Activated T-cell treated with anti-CD3 and anti-CD28 coated beads, Interleukin-2, amount 50 U/mL, for 24 hours (primary cell): ENCODE measurements at places on chromosomes 13 and 19.
A peak's percentile ranks its signal among the peaks of the same experiment; 100 is the strongest.

DNA sequence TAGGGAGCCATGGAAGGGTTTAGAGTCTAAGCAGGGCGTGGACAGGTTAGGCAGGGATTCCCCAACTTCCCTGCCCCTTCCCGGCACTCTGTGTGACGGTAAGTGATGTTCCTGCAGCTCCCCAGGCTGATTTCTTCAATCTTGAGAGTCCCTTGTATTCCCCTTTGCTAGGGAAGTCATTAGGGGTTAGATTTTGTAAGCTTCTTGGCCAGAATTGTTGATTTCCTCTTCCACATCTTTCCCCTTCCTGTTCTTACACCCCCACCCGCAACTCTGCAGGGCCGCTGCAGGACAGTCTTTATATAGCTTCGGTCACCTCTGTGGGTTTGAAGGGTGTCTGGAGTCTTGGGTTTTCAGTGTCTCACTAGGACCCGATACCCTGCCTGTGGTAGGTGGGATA is 10.6 kb upstream of the ADGRE1 start:
- DNase-seq: no peak

GRCh38 chr19:46442808-46443450 is 14.2 kb upstream of the PNMA8C start:
- no peak for DNase-seq

- DNase-seq: no peak
These were observed 73.9 kb upstream of the FNDC3A start for GRCh38 chr13:48901781-48902180.

DNA sequence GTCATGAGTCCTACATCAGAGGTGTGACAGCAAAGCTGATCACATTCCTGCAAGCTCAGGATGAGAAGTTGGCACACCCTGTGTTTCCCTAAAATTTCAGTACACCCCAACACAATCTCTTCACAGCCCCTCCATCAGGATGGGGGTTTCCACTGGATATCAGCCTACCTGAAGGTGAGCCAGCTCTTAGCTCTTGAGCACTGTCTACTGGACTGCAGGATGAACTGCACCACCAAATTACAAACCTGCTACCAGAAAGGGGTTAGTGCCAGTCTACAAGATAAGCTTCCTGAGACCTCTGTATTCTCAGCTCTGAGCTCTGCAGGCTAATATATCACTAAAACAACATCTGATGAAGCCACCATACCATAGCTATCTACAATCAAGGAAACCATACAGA is 1616.2 kb upstream of the SPRY2 start:
- DNase-seq: no peak

GRCh38 chr19:27691991-27692390 is 1521.0 kb downstream of the UQCRFS1 start:
- DNase-seq: no peak

DNA sequence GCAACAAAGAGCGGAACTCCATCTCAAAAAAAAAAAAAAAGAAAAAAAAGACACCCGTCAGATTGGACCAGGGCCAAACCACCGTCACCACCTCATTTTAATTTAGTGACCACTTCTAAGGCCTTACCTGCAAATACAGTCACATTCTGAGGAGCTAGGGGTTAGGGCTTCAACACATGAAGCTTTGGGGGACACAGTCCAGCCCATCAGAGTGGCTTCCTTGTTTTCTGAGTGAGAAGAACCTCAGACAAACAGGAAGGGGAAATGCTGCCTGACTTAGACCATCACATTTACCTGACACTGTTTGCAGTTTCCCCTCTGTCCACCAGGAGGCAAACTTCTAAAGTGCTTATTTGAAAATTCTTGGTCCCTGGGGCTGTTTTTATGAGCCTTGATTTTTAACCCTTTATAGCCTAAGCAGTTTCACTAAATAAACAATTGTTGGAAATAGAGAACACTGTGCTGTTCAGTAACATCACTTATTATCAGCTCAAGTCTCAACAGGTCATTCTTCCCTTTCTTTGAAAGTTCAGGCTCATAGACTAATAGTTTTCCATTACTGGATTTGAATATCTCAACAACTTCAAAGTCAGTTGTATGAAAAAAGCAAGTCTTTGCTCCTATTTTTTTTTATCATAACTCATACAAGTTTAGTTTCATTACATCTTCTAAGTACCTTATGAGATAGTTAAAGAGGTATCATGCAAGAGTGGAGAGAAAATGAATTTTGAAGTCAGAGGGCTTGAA is 74.9 kb upstream of the WASF3 start:
- DNase-seq: peak; percentile 58

DNA sequence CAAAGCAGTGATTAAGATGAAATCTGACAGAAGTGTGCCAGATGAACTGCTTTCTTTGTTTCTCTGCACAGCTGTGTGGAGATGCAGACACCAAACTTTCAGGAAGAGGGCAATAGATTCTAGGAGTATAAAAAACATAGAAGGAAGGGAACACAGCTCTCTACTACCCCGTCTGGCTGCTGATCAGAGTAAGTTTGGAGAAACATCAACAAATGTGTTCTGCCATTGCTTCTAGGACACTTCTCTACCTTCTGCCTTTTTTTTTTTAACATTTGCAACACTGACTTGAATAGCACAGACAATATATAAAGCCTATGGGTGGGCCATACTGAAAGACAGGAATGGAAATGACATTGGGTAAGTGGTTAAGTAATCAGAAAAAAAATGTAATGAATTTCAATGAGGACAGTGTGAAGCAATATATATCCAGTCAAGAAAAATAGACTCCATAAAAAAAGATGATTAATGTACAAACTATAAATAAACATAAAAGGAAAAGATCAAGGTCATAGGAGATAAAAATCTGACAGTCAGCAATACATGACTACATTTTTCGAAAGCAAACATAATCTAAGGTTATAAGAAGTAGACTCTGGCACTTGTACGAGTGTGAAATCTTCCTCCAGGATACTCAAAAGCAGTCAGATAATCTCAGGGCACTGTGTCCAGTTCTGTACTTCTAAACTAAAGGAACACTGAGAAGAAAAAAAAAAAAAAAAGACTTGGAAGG is 21.4 kb downstream of the NUFIP1 start:
- no peak for DNase-seq

GRCh38 chr13:51118809-51119431 is 7.8 kb upstream of the C13orf42 start:
- no peak for DNase-seq

- no peak for DNase-seq
These were observed 164.4 kb downstream of the LMO7 start for GRCh38 chr13:75800545-75800944.

DNA sequence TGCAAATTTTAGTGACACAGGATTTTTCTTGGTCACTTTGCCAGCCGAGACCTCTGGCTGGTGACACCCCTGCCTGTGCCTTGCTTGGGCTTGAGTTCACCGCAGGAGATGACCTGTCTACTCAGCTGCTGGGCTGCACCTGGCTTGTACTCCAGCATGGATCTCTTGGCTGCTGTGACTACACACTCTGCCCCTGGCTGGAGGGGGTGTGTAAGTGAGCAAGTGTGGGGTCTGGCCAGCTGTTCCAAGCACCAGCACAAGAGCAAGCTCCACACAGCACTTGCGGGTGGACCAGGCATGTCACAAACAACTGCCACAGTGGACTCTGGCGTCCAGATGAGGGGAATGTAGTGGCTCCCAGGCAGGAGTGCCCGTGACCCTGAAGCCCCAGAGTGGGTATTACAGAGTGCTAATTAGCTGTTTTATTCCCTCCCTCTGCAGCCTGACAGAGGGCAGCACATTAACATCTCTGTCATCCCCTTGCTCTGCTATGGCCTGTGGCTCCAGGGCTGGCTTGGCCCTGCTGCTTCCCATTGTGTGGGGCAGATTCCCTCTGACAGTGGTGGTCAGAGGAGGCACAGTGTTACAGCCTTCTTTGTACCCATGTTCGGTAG is 1387.2 kb downstream of the OLFM4 start:
- no peak for DNase-seq

DNA sequence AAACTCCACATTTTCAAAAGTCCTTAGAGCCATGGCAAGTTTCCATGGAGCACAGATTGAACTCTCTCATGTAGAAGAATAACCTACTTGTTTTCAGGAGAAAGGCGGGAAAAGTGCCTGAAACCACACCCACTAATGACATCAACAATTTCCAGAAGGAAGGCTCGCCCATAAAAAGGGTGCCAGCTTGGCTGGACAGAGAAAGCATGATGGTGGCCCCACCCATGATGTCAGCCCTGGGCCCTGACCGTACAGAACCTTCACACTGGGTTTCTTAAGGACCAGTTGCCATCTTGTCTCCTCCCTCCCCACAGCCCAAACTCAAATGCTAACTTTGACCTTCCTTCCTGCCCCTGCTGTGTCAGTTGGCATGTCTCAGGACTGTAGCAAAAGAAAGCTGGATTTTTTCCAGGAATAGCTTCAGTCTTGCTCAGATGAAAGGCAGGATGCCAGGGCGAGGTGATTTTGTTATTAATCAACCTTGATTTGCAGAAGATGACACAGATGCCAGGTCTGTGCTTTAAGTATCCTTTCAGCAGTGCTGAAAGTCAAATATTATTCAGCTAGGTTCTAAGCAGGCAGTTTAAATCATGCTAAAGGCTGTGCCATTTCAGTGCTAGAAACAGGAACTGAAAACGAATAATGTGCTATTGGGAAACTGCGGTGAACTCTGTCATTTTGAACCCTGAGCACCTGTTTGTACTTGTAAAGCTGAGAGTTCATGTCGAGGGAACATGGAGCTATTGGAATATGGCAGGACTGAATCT is 89.5 kb upstream of the RFC3 start:
- DNase-seq: no peak

GRCh38 chr13:34201050-34201913 is 383.3 kb downstream of the RFC3 start:
- DNase-seq: no peak

- DNase-seq: no peak
These were observed 2.6 kb downstream of the RASAL3 start for GRCh38 chr19:15461694-15462093.

GRCh38 chr19:38231918-38232317 is 7.9 kb upstream of the DPF1 start:
- DNase-seq: no peak

- DNase-seq: no peak
These were observed 7.7 kb downstream of the ZNF230 start for GRCh38 chr19:44010468-44010867.

GRCh38 chr13:45315520-45316167 is 25.3 kb downstream of the TPT1 start:
- DNase-seq: peak; percentile 24

- DNase-seq: no peak
These were observed 104.5 kb upstream of the SOX1 start for GRCh38 chr13:111962431-111962891.

DNA sequence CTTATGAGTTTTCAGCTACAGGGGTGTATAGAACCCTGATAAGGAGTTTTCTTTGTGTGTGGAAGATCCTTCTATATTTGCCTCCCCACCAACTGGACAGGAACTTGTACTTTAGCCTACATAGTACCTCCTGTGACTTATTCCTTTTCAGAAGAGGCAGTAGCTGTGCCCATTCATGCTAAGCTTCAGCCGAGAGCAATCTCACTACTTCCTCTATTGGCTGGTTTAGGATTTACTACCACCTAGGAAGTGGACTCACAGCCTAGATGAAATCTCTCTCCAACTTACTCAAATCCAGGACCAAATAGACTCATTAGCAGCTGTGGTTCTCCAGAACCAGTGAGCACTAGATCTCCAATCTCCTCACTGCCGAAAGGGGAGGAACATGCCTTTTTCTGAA is 2.3 kb upstream of the REX1BD start:
- DNase-seq: no peak

DNA sequence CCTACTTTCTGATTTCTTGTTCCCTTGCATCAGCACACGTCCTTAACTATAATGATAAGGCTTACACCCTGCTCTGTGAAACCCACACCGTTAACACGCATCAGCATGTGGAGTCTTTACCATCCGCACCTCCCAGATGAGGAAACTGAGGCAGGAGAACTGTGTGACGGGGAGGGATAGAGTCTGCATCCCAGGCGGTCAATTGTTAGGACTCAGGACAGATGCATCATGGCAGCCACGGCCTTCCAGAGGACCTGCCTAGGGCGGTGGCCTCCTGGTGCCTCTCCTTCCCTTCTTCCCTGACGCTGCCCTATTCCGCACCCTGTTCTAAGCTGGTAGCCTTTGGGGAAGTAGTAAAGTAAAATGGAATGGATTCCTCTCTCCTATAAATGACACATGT is 326.0 kb downstream of the TEX29 start:
- DNase-seq: no peak

DNA sequence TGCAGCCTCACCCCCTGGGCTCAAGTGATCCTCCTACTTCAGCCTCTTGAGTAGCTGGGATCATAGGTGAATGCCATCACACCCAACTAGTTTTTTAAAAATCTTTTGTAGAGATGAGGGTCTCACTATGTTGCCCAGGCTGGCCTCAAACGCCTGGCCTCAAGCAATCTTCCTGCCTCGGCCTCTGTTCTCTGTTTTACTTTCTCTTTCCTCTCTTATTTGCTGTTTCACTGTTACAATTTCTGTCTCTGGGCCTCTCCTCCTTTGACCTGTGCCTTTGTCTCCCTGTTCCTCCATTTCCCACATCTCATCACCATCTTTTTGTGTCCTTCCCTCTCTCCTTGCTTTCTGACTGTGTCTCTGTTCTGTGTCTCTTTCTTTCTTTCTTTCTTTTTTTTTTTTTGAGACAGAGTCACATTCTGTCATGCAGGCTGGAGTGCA is 9.3 kb downstream of the SHKBP1 start:
- DNase-seq: no peak

GRCh38 chr13:46748300-46748699 is 48.7 kb downstream of the ESD start:
- no peak for DNase-seq

DNA sequence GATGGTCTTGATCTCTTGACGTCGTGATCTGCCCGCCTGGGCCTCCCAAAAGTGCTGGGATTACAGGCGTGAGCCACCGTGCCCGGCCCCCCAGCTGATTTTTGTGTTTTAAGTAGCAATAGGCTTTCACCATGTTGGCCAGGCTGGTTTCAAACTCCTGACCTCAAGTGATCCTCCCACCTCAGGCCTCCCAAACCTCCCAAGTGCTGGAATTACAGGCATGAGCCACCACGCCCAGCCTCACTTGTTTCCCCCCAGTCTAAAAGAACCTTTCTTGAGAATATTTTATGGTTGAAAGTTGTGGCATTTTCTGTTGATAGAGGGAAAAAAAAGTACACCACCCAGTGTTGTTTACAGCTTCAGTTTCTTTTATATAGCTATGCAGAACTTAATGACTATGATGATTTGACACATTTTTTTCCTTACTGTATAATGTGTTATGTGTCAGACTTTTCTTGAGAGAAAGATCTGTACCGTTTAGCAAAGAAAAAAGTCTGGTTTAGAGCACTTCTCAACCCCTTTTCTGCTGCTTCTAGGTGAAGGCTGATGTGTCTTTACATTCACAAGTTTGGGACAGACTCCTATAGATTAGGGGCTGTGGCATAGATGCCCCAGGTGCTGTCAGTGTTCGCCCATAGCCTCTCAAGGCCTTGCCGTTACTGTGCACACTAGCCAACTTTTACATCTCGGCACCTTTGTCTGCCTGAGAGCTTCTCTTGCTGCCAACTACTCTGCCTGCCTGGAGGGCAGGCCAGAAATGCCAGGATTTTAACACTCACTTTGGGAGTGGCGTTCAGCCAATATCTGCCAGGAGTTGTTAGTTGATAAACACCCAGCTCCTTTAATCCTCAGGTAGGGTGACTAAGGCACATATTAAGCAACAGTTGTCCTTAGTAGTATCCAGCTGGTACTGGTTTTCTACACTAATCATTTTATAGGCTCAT is 33.0 kb downstream of the KCTD4 start:
- DNase-seq: no peak

- no peak for DNase-seq
These were observed 53.3 kb downstream of the SOX21 start for GRCh38 chr13:94658926-94659597.

- DNase-seq: no peak
These were observed 12.1 kb downstream of the NFILZ start for GRCh38 chr19:8642561-8642960.

- DNase-seq: no peak
These were observed 92.2 kb downstream of the STOML3 start for GRCh38 chr13:38898481-38898880.
